ENCODE measurements at places on chromosomes 6 and 20.

DNA sequence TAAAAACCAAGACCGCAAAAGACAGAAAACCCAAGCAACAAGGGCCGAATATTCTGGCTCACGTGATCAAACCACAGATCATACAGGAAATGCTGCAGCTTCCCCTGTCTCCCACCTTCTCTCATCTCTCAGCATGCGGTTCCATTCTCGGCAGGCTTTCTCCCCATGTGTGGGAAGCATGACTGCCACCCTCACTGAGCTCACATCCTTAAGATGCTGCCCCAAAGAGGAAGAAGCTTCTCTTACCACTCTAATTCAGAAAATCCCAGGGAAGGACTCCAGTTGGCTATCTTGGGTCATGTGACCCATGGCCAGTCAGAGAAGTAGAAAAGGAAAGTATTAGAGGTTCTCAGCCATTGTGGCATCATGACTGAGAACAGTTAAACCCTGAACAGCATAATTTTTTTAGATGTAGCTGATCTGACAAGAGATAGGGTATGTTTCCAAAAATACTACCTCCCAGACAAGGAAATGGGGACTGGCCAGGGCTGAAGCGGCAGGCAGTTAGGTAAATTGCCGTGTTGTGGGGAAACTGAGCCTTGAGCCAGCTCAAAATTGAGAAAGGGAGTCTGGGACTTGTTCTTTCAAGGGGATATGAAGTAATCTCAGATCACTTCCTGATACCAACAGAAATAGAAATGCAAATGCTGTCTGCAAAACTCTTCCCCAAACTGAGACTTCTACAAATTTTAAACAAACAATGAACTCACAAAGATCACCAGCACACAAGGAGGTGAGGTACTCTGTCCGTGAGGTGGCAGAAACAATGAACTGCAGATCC is 37.1 kb upstream of the GRM4 start:
- no peak for DNase-seq

DNA sequence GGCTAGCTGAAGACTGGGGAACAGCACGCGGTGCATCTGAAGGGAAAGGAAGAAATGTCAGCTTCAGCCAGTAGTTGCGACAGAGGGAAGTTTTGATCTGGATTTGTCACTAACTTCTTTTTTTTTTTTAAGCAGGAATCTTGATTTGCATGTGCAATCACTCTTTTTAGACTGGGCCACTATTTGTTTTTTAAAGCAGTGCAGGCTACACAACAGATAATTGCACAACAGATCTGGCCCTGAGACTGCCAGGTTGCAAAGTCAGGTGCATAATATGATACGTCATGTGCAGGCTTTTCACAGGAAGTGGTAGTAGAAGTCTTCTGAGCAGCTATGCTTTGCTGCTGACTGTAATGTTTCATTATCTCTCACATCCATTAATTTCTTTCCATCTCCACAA is 13.5 kb downstream of the PFDN4 start:
- no peak for DNase-seq

DNA sequence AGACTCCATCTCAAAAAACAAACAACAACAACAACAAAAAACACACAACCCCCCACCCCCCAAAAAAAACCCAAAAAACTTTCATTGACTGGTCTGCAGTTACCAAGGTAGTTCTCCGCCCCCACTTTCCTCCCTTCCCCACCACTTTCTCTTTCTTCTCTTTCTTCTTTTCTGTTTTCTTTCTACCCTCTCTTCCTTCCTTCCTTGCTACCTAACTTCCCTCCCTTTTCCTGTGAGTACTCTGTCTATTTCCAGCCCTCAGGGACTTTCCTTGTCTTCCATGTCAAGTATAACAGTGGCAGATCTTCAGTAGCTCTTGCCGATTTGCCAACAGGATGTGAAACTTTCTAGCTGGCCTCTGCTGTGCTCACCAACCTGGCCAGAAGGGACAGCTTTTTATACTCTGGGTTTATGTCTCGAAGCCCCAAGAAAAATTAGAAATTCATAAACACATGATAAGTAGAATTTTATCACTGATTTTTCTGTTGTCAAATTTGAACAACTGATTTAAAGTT is 399.5 kb downstream of the QKI start:
- no peak for DNase-seq

- no peak for DNase-seq
Measured at GRCh38 chr6:154874773-154875592, 120.1 kb upstream of the TIAM2 start.

DNA sequence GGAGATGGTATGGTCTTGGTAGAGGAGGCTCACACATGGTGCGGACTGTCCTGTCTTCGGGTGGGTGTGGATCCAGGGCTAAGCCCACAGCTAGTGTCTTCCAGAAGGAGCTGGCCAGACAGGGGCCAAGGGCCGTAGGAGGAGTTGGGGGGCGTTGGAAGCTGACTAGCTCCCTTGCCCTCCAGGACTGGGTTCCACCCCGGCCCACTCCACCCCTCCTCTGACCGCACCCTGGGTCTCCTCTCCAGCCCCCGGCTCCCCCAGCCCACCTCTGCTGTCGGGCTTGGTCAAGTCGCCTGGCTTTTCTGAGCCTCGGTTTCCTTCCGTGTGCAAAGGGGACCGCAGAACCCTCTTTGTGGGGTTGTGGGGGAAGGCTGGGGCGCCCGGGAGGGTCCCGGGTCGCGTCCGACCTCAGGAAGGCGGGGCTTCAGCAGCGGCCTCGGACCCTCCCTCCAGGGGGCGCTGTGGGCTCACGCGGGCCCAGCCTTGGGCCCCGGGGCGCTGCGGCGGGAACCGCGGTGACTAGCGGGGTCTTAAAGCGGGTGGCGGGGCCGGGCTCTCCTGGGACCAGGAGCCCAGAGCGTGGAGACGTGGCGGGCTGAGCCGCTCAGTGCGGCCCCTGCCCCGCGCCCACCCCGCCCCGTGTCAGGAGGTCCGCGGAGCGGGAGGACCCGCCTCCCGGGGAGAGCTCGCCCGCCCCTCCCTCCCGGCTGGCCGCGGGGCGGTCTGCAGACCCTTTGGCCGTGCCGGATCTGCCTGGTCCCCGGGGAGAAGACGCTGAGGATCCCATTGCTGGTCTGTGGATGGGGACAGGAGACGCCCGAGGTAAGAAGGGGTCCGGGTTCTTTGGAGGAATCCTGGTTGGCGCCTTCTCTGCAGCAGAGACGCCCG is 5.4 kb downstream of the NPBWR2 start:
- DNase-seq, result no peak

GRCh38 chr20:50467718-50468356 is 42.3 kb upstream of the PTPN1 start:
- DNase-seq, result peak; percentile 31

DNA sequence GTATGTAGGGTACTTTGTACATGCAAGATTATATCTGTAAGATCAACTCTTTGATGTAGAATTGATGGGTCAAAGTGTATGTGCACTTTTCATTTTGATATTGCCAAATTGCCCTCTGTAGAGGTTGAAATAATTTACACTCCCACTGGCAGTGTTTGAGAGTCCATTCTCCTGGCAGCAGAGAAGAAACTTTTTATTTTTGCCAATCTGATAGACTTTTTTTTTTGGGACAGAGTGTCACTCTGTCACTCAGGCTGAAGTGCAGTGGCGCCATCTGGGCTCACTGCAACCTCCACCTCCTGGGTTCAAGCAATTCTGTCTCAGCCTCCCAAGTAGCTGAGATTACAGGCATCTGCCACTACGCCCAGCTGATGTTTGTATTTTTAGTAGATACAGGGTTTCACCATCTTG is 199.2 kb downstream of the ZFAND3 start:
- DNase-seq, result no peak

GRCh38 chr6:33983109-33983716 is 162.7 kb downstream of the GRM4 start:
- DNase-seq, result no peak

GRCh38 chr20:50968289-50968688 is 9.7 kb downstream of the MOCS3 start:
- DNase-seq, result no peak

DNA sequence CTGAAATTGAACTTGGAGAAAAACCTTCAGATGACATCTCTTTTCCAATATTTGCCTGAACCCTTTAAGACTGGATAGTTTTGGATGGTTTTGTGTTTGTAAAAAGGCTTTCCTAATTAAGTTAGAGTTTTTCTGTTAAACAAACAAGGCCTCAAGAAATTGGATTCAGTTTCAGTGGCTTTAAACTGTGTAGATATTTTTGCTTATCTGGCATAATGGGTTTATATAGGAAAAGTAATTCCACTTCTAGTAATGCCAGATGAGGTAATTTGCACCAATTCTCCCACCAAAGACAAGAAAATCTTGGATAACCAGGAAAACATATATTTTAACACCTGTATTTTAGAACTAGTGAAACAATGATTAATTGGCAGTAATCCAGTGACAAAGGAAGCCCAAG is 12.0 kb upstream of the TRDN start:
- no peak for DNase-seq

- no peak for DNase-seq
Measured at GRCh38 chr6:141351721-141352120, 781.0 kb upstream of the GJE1 start.

- DNase-seq, result no peak
Measured at GRCh38 chr6:125640441-125641150, 108.8 kb upstream of the HEY2 start.

GRCh38 chr6:31351033-31351380 is 6.0 kb downstream of the HLA-B start:
- DNase-seq, result no peak

DNA sequence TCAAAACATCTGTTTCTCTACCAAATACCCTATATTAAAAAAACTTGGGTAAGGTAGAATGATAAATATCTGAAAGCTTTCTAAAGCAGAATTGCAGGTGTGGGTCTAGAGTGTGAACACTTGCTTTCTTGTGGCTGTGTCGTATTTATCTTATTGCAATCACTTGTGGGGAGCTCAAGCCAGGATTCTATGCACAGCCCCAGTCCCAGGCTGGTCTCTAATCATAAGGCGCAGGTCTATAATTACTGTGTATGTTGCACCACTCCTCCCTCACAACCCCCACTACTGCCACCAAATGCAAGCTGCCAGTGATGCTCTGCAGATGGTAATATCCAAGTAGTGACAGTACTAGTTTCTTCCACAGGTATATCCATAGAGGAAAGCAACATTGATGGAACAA is 2.2 kb upstream of the E2F3 start:
- DNase-seq, result no peak

- DNase-seq, result peak; percentile 39
Measured at GRCh38 chr6:111564482-111564945, 41.2 kb downstream of the TRAF3IP2 start.

- DNase-seq, result peak; percentile 53
Measured at GRCh38 chr6:19410481-19410880, 426.7 kb upstream of the ID4 start.

DNA sequence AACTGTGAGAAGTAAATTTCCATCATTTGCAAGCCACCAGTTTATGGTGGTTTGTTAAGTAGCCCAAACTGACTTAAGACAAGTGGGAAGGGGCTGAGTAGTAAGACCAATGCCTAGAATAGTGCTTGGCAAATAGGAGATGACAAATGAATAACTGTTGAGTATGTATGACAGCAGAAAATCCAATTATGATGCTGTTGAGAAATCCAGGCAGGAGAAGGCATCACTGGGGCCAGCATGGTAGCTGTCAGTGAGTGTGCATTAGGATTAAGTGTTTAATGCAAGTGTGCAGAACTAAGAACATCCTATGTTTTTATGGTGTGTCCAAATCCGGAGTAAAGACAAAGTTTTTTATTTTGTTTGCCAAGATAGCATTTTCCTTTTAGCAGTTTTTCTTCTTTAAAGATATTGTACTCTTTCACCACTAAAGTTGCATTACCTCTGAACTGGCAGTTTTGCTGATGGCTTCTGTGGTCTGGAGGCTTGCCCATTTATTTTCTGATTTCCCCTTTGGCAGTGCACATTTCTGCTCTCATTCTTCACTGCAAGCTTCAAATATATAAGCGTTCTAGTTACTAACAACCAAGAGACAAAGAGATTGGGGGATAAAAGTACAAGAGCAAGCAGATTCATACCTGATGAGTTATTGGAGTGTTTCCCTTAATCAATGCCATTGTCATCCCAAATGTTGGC is 289.7 kb downstream of the KCNQ5 start:
- peak; percentile 52 for DNase-seq
